ENCODE measurements at places on chromosomes 13 and 19.
A peak's percentile ranks its signal among the peaks of the same experiment; 100 is the strongest.

DNA sequence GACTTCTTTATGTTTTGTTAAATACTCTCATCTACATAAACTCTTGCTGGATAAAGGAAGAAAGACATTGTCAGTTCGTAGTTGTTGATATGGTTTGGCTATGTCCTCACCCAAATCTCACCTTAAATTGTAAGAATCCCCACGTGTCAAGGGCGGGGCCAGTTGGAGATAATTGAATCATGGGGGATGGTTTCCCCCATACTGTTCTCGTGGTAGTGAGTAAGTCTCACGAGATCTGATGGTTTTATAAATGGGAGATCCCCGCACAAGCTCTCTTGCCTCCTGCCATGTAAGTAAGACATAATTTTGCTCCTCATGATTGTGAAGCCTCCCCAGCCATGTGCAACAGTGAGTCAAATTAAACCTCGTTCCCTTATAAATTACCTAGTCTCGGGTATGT is 3.6 kb downstream of the ADGRE1 start:
- no peak for DNase-seq

- peak; percentile 73 for DNase-seq
These were observed 27.7 kb downstream of the GADD45B start for GRCh38 chr19:2503521-2504109.

- DNase-seq: peak; percentile 34
These were observed 136.3 kb upstream of the UFM1 start for GRCh38 chr13:38213314-38213713.

GRCh38 chr13:101429733-101430132 is 13.4 kb upstream of the NALCN start:
- DNase-seq: no peak

GRCh38 chr19:11434703-11435056 is 241 bp downstream of the ODAD3 start:
- no peak for DNase-seq

GRCh38 chr19:48210005-48210404 is 39.5 kb downstream of the ZSWIM9 start:
- no peak for DNase-seq

- no peak for DNase-seq
These were observed 14.3 kb downstream of the OLFM4 start for GRCh38 chr13:53042877-53043276.

DNA sequence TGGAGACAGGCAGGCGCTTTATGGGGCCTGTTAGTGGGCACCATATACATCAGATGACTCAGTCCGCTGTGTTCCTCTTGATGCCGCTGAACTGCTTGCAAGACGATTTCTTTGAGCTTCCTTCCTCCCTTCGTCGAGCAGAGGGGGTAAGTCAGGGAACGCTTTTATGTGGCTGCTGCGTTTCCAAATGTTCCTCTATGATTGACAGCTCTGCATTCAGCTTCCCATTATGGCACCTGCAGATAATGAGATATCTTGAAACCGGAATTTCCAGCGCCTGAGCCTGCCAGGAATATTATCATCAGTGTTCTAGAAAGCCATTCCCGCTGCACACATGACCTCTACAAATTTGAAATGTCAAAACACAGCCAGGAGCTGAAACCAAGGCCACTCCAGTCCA is 257.0 kb downstream of the TSHZ3 start:
- no peak for DNase-seq

- no peak for DNase-seq
These were observed 1.3 kb downstream of the ZNF780A start for GRCh38 chr19:40089462-40089861.

GRCh38 chr13:107974409-107974808 is 240.9 kb downstream of the LIG4 start:
- no peak for DNase-seq

- DNase-seq: no peak
These were observed 1.1 kb downstream of the LYPD4 start for GRCh38 chr19:41843371-41843770.

- DNase-seq: no peak
These were observed 99.2 kb downstream of the ZDHHC20 start for GRCh38 chr13:21359855-21360254.

- DNase-seq: no peak
These were observed 2.2 kb upstream of the COLGALT1 start for GRCh38 chr19:17553256-17553655.
